ENCODE measurements at places on chromosomes 3 and 15. TPM values are rescaled to one million over a fixed set of nuclear protein-coding genes. Genes with fewer than 3 reads are reported as not detected.
A peak's percentile ranks its signal among the peaks of the same experiment; 100 is the strongest.

GRCh38 chr3:12327021-12327420 is 38.2 kb downstream of the PPARG start:
- DNase-seq = no peak

GRCh38 chr3:128466840-128467541 is at the start of gene DNAJB8:
DNAJB8 (minus strand) TSS chr3:128466890; CDS start chr3:128463245, 3,645 bp downstream.
- DNase-seq = no peak

DNA sequence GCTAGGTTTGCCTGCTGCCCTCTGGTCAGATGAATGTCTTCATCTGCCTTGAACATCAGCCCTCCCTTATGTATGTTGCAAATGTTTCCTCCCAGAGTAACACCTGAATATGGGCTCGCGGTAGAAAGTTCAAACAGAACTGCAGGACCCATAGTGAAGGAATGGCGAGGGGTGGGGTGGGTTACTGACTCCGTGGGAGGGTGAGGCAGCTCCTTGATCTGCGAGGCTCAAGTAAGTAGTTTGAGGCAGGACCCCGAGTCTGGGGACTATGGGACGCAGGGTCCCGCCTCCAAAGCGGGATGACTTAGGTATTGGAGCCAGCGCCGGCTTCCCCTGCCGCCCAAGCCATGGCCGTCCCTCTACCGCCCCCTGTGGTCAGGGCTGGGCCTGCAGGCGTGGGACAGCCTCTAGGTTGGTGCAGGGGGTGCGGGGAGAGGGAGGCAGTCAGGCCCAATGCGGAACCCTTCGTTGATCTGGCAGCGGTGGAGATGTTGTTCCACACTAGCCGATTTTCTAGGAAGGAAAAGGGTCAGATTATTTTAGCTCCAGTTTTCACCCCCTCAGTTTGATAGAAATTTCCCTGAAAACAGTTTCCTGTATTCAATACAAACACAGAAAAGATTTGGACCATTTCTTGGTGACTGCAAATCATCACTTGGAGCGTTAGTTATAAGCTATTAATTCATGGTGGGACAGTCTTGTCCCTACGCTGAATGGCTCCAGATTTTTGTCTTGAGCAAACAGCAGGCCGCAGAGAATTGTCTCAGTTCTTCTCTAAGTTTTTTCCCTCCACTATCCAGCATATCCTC is 72.3 kb downstream of the CORO2B start:
- DNase-seq = no peak

- no peak for DNase-seq
These were observed 20.4 kb upstream of the PSTPIP1 start for GRCh38 chr15:76974456-76975036.

GRCh38 chr3:132368962-132369361 is 48.3 kb upstream of the DNAJC13 start:
- no peak for DNase-seq

DNA sequence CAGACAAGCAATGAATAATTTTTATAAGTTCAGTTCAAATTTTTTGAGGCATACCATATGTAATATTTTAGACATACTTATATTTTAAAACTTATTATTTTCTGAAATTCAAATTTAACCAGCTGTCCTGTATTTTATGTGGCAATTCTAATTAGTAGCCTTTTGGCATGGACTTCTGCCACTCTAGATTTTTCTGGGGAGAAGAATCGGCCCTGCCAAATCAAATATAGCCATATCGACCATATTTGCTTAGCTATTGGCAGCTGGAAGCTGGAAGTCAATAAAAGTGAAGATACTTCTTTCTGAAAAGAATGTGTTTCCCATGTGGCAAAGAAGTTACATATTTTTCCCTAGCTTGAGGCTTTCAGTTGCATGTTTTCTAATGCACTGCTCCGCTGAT is 9.4 kb upstream of the RBMS3 start:
- DNase-seq = no peak

DNA sequence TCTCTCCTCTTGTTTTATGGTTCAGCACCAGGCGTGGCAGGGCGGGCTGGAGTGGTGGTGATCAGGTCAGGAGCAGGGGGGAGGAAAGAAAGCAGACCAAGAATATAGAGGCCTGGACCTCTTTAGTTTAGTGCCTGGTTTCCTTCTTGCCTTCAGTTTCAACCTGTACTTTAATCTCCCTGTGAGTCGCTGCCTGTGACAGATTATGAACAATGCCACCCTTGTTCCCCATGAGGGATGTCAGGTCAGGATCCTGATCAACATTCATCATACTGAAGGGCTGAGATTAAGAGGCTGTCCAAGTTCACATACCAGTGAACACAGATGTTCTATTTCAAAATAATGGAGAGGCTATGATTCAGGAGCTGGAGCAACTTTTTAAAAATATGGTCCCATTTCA is 11.4 kb downstream of the ENTPD3 start:
- no peak for DNase-seq

GRCh38 chr3:117531078-117531767 is 821.6 kb downstream of the TUSC7 start:
- no peak for DNase-seq

GRCh38 chr3:17846466-17846865 is 104.0 kb upstream of the TBC1D5 start:
- DNase-seq = no peak

DNA sequence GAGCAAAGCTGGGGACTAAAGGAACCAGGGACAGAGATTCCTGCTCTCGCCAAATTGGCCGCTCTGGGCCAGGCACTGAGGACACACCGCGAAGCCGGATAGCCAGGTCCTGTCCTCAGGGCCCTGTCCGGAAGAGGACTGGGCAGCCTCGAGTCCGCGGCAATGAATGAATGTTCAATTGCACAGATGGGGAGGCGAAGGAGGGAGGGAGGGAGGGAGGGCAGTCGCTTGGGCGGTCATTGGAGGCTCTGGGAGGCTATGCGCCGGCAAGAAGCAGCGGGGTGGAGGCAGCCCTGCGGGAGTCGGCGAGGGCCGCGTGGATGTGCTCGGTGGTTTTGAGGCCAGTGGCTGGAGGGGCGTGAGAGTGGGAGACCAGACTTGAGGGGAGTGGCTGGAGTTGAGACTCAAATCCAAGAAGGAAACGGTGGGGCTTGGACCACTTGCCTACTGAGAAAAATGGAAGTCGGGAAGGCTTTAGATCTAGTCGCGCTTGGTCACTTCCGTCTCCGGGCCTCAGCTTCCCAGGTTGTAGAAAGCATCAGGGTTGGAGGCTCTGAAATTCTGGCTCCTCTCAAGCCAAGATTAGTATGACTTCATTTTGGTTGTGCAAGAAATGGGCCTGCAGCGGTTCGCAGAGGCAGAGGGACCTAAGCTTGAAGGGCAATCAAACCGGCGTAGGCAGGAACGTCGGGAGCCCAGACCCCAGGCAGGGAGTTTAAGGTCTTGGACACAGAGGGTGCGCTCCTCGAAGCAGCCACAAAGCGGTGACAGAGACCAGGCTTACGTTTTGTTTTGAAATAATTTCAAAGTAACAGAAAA is 21.1 kb upstream of the PLXND1 start:
- peak; percentile 75 for DNase-seq

DNA sequence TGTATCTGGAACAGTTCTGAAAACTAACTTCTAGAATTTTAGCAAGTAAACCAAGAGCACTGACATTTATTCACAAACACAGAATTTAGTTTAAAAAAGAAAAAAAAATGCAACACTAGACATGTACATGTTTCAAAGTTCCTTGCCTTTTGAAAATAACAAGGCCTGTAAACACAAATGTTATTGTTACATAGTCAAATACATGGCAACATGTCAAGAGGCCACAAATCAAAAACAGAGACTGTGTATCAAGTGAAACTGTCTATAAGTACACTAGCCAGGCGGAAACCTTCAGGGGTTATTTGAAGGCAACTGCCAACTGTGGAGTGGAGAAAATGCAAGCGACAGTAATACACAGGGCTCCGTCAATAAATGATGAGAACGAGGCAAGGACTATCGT is 547.6 kb downstream of the FOXP1 start:
- DNase-seq = no peak

DNA sequence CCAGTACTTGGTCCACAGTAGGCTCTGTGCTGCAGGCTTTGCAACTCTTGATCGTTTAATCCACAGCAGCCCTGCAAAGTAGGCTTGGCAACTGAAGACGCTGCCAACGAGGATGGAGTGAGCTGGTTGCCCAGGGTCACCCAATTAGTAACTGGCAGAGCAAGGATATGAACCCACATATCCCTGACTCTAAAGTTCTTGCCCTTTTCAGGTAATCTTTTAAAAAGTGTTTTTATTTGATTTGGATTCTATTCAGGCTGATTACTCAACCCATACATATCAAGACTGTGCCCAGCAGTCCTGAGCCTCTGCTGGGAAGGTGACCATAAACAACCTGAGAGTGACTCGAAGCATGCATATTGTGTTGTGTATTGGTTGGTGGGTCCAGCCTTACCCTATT is 50.3 kb downstream of the PSMD6 start:
- no peak for DNase-seq

DNA sequence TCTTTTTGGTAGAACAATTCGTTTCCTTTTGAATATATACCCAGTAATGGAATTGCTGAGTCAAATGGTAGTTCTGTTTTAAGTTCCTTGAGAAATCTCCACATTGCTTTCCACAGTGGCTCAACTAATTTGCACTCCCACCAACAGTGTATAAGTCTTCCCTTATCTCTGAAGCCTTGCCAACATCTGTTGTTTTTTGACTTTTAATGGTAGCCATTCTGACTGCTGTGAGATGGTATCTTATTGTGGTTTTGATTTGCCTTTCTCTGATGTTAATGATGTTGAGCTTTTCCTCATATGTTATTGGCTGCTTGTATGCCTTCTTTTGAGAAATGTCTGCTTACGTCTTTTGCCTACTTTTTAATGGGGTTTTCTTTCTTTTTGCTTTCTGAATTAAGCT is 270.6 kb upstream of the MEIS2 start:
- DNase-seq = no peak

DNA sequence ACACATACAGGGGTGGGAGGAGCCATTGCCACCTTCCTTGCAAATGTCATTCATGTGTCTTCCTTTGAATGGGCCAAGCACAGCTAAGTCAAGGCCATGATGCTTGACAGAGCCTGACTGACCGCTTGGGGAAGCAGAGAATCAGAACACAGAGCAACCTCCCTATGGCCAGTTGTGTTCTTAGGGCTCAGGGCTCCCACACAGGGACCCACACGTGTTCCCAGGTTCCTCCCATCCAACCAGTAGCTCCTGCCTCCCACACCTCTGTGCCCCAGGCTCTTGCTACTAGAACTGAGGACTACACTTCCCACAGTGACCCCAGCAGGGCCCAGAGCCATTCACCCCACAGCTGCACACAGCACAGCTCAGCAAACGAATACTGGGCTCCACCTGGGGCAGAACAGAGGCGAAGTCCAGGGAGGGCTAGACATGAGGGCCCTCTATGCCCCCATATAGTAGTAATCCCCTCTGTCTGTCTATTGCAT is 42.9 kb downstream of the KLF15 start:
- DNase-seq = no peak

- DNase-seq = no peak
These were observed 87.0 kb downstream of the SV2B start for GRCh38 chr15:91186904-91187656.

GRCh38 chr15:101059381-101060341 is 140.5 kb downstream of the LRRK1 start:
- DNase-seq = no peak

DNA sequence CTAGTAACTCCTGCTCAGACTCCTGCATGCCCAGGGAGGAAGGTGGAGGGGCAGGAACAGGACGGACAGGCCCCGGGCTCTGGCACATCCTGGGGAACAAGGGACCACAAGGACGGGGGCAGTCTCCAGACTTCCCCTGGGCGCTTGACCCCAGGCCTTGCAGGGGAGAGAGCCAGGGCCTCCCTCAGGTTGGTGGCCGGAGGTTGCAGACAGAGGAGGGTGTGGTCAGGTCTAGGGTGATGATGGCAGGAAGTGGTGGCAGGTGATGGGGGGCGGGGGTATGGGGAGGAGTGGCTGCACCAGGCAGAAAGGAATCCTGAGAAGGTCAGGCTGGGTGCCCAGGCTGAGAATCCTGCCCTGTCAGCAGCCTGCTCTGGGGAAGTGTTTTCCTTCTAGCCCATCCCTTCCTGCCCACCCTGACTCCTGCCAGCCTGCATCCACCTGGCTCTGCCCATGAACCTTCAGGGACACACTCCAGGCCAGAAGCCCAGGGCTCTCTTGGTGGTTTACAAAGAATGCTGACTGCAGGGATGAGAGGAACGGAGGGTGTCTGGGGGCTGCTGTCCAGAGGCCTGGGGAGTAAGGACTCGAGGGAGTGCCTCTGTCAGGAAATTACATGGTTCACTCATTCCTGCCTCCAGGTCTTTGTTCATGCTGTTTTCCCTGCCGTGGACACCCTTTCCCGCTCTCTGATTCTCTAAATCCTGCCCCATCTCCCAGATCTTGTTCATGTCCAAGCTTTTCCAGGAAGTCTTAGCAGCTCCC is 15.8 kb downstream of the LOXL1 start:
- no peak for DNase-seq

- DNase-seq = no peak
These were observed 333.8 kb upstream of the UMPS start for GRCh38 chr3:124396339-124396950.

- no peak for DNase-seq
These were observed 37.5 kb downstream of the SNAPC5 start for GRCh38 chr15:66459818-66460615.

DNA sequence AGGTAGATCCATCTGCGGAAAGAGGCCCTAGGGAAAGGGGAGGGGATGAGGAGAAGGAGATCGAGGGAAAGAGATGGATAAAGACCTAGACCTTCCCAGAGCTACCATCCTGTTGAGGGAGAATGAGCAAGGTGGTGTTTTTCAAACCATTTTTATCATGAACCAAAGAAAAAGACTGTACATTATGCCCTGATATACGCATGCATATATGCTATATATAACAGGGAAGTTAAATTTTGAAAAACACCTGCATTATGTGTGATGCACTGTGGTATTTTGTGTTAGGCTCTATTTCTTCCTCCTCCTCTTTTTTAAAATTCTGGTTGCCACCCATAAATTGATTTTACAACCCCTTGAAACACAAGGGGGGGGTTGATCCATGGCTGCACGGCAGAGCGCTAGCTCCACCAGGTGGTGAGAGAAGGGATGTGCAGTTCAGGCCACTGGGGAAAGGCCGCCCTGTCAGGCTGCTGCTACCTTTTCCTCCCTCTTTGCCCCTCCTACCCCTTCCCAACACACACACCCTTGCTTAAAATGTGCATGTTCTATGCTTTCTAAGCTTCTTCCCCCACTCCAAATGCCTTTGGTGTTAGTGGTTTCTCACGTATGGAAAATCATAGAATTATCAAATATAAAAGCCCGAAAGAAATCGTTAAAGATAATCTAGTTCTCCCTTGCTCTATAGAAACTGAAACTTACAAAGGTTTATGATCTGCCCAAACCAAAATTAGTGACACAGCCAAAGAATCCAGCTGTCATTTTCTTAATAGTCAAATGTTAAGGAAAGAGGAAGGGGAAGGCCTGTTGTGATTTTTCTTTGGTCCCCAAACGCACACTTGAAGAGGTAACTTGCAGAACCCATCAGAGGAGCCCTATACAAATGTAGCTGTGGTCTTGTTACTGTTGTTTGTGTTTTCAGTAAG is 262.0 kb upstream of the UMPS start:
- peak; percentile 30 for DNase-seq

The ABHD14A gene
- total RNA-seq = 30.5 TPM

The LTF gene
- total RNA-seq = 2.9 TPM

The ARGFX gene
- not detected for total RNA-seq

The LMLN gene
- total RNA-seq = 6.3 TPM

The THBS1 gene
- total RNA-seq = 206 TPM

The MUC4 gene
- total RNA-seq = not detected
